CD4-positive, alpha-beta T cell (primary cell): ENCODE measurements at places on chromosomes 4 and X.

DNA sequence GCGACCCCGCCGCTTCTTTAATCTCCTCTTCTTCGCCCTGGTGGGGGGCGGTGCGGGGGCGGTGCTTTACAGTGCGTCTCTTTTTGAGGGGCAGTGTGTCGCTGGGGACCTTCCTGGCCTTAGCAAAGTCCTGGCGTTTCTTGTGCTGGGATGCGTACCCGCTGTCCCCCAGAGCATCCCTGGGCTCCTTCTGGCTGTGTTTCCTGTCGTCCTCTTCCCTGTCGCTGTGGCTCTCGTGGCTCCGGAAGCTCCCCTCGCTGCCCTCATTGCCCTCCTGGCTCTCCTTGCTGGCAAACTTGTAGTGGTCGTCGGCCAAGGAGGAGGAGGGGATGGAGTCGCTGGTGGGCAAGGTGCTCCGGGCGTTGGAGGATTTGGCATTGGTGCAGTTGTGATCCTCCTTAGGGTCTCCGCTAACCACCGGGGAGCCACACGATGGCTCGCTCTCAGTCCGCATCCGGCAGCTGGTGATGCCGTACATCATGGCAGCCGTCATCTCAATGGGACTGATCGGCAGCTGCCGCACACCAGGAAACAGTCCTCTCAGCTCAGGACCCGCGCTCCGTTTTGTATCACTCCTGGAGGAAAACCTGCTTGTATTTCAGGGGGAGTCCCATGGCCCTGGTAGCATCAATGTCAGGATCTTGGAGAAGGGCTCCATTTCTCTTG, 30.4 kb upstream of the TMSB15A start:
- DNase-seq = no peak

- no peak for DNase-seq
Observed at GRCh38 chrX:51606446-51606845, 12.3 kb downstream of the CENPVL3 start.

DNA sequence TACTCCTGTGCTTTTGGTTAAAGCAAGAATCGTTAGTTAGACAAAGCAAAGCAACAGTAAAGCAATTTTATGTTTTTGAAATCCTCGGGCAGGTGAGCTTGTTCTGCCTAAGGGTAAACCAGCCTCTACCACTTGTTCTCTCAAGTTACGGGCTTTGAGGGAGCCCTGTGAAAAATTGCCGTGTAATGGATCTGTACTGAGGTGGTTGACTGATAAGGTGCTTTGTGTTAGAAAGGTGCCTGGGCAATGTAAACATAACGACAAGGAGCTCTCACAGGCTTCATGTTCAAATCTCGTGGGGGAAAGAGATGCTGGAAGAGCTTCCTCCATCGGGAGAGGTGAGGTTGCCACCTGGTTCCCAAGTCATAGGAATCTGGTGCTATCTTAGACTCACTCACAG, 111.8 kb downstream of the TRAPPC11 start:
- no peak for DNase-seq

DNA sequence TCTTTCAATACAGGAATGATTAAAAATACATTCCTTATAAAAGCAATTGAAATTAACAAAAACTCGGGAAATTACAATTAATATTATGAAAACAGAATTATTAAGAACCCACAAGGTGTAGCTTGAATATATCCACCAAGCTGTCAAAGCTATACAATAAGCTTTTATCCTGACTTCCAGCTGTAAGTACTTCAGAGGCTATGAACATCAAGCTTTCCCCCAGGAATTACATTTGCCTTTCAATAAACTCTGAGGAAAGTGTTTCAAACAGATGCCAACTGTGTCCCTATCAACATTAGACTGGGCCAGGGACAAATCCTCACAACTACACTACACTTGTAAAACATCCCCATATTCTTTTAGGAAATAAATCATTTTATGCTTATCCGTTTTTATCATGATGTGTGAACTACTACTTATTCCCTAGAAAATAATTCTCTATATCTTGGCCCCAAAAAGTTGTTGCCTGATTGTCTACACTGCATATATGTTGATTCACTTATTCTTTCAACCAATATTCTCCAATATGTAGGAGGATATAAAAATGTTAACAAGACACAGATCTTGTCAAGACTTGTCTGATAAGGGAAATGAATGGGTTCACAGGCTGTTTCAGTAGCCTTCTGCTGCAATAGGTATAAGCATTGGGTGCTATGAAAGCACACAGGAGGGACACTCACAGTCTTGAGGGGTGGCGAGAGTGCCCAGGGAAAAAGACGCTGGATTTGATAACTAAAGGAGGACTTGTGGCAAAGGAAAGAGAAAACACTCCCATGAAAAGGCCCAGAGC, 494.1 kb downstream of the CENPC start:
- no peak for DNase-seq

DNA sequence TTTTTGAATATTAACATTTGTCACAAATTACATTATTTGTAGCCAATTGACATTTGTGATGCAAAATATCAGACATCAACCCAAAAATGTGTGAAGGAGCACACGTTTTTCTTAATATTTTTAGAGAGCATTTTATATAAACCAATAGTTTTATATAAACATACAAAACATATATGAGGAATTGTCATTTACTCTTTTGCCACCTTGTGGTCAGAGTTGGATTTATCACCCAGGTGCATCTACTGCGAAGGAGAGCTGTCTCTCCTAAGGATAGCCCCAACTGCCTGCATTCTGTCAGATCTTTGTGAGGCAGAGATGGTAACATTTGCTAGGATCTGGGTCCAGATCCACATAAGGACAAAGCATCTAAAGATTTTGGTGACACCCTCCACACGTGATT, 2.5 kb upstream of the USP27X start:
- DNase-seq = no peak

GRCh38 chr4:16027114-16027513, 56.7 kb downstream of the PROM1 start:
- no peak for DNase-seq

DNA sequence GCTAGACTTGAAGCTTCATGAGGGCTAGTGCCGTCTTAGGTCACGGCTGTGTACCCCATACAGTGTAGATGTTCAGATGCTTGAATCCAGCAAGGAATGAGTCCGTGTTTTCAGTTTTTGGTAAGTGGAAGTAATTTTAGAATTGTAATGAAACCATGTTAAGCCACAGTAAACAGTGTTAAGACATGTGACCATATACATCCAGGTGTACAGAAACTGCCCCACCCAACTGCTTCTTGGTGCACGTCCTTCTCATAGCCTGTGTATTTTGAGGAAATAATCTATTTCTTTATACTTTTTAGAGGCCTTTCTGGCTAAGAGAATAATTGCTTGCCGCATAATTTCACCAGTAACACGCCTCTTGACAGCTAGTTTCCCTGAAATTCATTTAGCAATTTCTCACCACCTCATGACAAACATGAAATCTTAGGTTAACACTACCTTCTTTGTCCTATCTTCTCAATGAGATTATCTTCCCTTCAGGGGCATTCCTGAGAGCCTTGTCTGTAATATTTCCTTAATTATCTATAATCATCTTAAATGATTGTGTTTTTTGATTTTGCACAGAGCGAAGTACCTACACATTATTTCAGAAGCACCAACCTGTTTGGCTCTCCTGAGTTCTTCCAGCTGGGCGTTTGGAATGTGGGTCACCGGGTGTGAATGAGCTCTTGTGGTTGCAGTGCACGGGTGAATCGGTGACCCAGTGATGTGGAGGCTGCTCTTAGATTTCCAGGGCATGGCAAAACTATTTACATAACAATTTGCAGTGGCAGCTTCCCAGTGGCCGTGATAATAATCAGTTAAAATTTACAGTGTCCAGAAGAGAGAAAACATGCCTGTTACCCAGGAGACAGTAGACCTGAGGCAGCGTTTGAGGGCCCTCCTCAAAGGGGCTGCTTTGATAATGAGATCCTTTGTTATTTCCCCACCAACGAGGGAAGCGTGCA, 50.2 kb upstream of the TADA2B start:
- no peak for DNase-seq

GRCh38 chrX:10477525-10477924, 142.9 kb downstream of the MID1 start:
- DNase-seq = no peak

DNA sequence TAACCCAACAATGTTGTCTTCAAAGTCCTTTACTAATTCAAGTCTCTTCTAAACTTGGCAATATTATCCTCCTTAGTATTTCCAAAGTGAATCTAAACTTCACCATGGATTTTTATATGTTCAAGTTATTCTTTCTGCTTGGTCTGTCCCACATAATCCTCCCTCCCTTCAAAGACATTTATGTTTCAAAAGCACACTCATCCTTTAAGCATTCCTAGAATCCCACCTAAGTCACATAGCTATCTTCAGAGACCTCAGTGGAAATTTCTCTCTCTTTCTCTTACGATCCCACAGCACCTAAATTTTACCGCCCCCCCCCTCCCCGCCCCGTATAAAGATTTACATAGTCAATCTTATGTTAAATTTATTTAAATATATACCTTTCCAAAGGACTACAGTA, 314.9 kb upstream of the GRIA3 start:
- DNase-seq = no peak

- DNase-seq = no peak
Observed at GRCh38 chr4:67886281-67886680, 2.5 kb upstream of the TMPRSS11D start.

GRCh38 chr4:42566835-42567234, 90.1 kb downstream of the ATP8A1 start:
- no peak for DNase-seq

GRCh38 chr4:175068266-175068665, 150.1 kb downstream of the ADAM29 start:
- no peak for DNase-seq

DNA sequence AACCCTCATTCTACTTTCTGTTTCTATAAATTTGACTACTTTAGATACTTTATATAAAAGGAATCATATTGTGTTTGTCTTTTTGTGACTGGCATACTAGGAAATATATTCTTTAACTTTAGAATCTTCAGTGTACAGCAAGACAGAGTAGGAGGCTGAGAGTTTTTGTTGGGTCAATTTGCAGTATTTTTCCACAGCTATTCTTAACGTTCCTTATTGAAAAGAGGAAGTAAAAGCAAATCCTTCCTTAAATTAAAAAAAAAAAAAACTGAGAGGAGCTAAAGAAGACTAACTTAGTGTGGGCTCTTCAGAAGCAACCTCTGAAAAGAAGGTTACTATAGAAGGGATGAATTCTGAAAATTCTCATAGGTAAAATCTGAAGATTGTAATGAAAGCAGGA, 1194.6 kb downstream of the ADGRL3 start:
- DNase-seq = no peak

GRCh38 chrX:1743105-1743504, 128.2 kb downstream of the ASMT start:
- DNase-seq = no peak

GRCh38 chr4:38075370-38076152, 115.4 kb downstream of the PTTG2 start:
- DNase-seq = no peak

GRCh38 chr4:1666391-1666790, 17.7 kb downstream of the FAM53A start:
- DNase-seq = no peak

DNA sequence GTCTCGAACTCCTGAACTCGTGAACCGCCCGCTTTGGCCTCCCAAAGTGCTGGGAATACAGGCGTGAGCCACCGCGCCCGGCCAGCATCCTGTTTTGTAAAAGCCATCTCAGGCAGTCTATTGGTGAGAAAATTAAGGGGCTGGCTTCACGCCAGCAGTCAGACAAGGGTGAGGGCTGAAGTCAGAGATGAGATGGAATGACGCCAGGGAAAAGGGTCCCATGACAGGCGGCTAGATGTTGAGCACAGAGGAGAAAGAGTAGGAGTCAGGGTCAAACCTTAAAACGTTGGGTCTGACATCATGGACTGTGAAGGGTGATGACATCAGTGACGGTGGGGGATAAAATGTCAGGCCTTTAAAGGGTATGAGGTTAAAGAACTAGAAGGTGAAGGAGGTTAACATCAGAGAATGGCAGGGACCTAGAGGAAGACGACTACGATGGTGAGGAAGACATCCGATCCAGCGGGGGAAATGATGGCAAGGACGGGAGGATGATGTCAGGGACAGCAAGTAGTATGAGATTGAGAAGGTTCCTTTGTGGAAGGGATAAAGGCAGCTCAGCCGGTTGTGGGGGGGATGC, 504 bp upstream of the RBM3 start:
- no peak for DNase-seq
